Brain (organoid and tissue), 16 donors: ENCODE measurements at places on chromosomes 6 and 20.

GRCh38 chr6:20811109-20811761, 277.0 kb downstream of the CDKAL1 start:
- DNase-seq, result peak; percentile 54

- DNase-seq, result peak; percentile 42
Observed at GRCh38 chr20:35942243-35942642, 12.1 kb downstream of the SCAND1 start.

- DNase-seq, result peak; percentile 75
Observed at GRCh38 chr6:140414966-140415620, 1040.6 kb upstream of the CITED2 start.

DNA sequence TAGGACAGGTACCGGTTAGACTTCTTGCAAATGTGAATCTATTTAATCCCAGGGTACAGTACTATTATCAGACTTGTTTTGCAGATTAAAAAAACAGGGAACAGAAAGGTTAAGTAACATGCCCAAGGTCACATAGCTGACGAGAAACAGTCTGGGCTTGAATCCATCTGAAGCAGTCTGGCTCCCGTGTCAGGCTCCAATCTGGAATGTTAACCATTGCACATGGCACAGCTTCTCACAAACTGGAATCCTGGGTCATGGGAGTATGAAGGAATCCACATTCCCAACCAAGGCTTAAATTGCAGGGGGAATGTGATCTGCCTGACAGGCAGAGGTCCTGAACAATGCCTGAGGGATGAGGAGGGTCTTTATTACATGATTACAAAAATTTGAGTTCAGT, 187.5 kb upstream of the SPTLC3 start:
- no peak for DNase-seq

DNA sequence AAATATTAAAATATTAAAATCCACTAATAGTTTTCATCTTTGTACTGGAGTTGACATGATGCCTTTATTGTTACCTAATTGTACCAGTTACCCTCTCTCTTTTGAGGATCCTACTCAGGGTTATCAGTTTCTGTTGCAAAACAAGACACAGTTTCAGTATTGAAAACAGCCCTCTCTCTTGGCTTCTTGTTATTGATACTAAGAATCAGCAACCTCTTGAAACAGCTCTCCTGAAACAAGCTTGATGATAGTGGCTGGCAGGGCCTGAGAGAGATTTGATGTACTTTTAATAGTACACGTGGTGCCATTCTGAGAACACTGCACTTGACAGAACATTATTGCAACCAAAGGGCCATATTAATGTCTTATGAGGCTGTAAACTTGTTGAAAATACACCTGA, 64.9 kb upstream of the MEI4 start:
- no peak for DNase-seq

- no peak for DNase-seq
Observed at GRCh38 chr6:108952776-108953486, 104.7 kb downstream of the ARMC2 start.

GRCh38 chr6:122798099-122798641, 9.1 kb downstream of the SMPDL3A start:
- DNase-seq, result no peak

DNA sequence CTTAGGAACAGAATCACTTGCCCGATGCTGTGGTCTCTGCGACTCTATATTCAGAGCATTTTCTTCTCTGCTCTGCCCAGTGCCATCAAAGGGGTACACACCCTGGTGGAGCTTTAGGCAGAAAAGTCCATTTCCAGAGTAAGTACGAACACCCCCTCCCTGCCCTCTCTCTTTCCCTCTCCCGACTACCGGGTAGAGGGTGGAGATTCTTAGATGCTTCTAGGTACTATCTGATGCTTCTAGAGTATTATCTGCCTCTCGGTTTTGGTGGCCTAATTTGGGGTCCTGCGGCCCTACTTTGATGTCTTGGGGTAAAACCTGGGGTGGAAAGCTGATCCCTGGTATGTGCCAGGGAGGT, 245.4 kb upstream of the SOX4 start:
- no peak for DNase-seq

DNA sequence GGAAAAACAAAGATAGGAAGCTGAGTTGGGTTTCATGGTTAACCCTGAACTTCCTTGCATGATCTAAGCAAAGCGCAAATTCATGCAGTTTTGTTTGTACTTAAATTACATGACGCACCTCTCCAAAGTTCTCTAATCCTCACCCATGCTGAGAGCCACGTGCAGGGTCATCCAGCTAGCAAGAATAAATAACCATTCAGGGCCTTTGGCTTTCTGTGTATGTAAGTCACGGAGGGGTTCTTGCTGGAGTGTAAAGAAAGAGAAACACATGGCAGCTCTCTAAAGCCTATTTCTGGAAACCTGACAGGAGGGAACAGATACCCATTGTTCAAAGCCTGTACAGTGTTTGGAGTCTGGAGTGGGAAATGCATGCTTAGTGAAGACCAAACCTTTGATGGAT, 171.7 kb upstream of the CCN2 start:
- peak; percentile 76 for DNase-seq

GRCh38 chr6:160750276-160750689, 48.2 kb downstream of the PLG start:
- DNase-seq, result no peak

GRCh38 chr6:45763281-45763680, 252.4 kb downstream of the CLIC5 start:
- no peak for DNase-seq

DNA sequence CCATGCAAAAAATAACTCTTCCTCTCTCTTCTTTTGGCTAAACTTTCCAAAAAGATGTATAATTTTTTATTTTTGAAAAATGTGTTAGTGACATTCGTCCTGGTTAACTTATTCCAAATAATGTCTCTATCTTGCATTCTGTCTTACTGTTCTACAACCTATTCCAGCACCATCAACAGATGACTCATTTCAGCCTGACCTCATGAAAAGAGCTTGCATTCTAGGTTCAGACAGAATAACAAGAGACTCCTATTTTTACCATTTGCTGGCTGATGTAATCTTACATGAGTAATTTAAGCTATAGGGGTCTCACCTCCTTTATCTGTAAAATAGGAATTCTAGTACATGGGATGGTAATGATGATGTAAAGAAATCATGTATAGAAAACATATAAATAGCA, 109.0 kb downstream of the FUT9 start:
- no peak for DNase-seq

DNA sequence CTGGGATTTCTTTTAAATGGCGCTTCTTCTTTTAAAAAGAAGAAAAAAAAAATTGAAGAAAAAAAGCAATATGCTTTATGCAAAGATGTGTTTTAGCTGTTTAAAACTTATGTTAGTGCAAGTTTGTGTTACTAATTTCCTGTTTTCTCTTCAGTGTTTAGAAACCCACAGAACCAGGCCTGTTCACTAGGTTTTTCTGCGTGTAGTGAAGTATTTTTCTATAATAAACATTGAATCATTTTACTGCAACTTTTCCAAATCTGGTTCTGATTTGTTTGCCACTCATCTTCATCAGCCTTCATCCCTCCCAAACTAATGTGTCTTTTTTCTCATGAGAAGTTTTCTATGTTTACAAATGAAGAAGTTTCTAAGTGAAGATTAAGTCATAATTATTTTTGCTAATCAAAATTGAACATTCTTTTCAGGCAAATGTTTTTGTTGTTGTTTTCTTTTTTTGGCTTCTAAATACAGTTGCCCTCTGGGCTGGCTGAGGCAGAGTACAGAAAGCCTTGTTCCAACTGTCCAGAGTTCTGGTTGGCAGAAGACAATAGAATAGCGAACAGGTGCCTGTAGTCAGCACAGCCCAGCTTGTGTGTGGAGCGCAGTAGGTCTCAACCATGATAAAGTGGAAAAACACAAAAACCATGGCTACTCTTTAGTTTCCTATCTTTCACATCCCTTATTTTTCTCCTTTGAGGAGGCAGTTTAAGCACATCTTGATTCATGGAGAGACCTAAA, 14.5 kb downstream of the ZNF76 start:
- DNase-seq, result no peak

DNA sequence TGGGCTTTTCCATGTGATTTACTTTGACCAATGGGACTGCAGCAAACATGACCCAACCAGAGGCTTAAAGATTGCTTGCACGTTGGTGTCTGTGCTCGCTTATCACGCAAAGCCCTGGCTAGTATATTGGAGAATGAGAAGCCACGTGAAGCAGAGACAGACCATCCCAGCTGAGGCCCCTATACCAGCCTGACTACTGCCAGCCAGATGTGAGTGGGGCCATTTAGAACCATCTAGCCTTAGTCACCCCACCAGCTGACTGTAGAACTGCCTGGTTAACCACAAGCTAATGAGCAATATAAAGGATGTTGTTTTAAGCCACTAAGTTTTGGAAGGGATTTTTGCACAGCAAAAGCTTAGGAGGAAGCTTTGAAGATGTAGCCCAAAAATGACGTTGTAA, 74.5 kb downstream of the MACROD2 start:
- no peak for DNase-seq

GRCh38 chr20:57031867-57032355, 234.5 kb downstream of the BMP7 start:
- DNase-seq, result no peak

DNA sequence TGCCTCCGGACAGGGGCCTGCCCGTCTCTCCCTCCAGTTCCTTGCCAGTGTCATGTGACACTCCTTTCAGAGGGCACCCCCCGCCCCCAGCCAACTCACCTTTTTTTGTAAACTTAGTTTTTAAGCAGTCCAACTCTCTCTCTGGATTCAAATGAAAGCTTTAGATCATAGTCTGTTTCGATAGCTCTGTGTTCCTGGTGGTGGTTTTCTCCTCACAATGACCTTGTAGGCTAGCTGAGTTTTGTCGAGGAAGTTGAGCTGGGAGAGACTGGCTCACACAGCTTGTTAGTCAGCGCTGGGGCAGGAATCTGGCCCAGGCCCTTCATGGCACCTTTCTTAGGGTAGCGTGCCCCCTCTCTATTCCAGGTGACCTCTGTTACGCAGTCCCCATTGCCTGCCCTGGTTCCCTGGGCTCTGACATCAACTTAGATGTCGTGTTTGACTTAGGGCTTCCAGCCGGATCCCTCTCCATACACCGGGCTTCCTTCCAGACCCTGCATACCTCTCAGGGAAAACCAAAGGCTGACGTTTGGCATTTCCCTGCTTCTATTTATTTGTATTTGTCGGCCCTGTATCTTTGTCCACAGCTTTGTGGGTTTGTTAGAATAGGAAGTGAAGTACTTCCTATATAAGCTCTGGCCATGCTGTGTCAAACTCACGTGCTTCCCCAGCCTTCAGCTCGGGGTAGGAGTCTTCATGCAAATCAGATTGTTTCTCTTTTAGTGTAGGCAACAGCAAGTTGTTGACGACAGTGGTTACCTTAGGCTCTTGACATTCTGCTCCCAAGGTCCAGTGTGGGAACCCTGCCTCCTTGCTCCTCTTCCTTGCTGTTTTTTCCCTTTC, 12.7 kb downstream of the IGF2R start:
- DNase-seq, result no peak

DNA sequence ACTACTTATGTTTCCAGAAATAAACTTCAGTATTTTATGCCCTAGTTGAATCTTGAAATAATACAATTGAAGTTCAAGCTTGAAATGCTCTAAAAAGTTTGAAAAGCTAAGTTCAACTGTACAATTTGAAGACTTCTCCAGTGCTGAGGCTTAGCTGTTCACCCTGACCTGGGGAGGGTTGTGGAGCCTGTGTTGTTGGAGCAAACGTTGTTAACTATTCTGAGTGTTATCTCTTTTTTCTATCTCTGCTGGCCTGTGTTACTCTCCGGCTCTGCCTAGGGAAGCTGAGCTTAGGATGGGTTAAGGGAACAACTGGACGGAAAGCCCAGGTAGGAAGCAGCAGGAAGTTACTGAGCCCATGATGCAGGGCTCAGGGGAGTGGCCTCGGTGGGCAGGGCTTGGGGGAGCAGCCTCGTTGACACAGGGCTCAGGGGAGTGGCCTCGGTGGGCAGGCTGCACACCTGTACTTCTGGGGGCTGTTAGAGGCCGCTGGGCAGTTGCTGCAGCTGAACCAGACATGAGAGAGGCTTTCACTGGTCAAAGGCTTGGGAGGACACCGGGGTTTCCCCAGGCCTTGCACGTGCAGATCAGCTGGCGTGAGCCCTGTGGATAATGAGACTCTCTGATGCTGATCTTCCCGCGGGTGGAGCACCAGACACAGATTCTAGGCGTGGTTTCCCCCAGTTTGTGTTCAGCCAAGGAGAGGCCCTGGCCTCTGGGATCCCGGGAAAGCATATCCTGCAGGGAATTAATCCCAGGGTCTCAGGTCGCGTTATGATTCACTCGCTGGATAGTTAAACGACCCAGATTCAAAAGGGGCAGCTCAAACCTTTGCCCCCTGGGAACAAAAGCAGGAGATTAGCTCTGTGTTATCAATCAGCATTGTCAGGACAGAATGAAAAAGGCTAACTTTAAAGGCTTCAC, 58.9 kb downstream of the ERMARD start:
- DNase-seq, result no peak

DNA sequence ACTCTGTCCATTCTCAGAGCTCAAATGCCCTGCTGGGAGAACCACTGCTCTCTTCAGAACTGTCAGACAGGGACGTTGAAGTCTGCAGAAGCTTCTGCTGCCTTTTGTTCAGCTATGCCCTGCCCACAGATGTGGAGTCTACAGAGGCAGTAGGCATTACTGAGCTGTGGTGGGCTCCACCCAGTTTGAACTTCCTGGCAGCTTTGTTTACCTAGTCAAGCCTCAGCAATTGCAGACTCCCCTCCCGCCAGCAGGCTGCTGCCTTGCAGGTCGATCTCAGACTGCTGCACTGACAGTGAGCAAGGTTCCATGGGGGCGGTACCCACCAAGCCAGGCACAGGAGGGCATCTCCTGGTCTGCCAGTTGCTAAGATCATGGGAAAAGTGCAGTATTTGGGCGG, 21.8 kb upstream of the UFL1 start:
- no peak for DNase-seq

DNA sequence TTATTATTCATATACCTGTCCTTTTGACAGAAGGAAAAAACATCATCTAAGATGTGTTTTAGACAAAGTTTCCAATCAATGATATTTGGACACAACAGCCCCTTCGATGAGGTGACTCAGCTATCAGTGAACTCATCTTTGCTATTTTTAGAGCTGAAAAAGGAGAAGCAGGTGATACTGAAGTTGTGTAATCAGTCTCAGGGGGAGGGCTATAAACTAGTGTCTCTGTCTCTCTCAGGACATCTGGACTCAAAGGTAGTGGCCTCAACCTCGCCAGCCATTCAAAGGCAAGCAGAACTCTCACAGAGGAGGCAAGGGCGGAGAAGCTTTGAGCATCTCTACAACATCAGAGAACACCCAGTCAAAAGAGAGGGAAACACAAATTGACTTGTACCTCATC, 135.4 kb downstream of the BFSP1 start:
- DNase-seq, result no peak

GRCh38 chr6:105492706-105493673, 90.1 kb upstream of the PREP start:
- no peak for DNase-seq

DNA sequence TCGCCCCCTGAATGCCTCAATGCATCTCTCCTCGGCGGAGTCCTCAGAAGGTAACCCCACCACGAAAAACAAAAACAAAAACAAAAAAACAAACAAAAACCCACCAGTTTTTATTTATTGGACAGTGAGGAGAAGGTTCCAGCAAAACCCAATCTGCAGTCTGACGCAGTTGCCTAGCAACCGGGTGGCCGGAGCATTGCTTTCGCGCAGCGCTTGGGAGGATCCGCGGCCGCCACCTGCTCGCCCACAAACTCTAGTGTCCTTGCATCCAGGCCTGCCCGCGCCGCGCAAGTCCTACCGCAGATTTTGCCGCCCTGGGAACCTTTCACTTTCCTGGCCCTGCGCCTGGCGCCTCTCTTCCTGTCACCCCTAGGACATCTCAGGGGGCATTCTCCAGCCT, 17.6 kb downstream of the TFAP2B start:
- DNase-seq, result peak; percentile 75

GRCh38 chr6:44624226-44624625, 236.7 kb downstream of the CDC5L start:
- DNase-seq, result no peak

- DNase-seq, result peak; percentile 55
Observed at GRCh38 chr6:108029226-108029921, 45.2 kb downstream of the OSTM1 start.
